NCI-H1436 treated with DMSO at 0.1 percent for 48 hours (cell line): ENCODE measurements at places on chromosomes 2 and 18.

- no peak for DNase-seq
These were observed 54.0 kb downstream of the ERBB4 start for GRCh38 chr2:212484563-212485080.

- DNase-seq: no peak
These were observed 18.1 kb upstream of the CDH19 start for GRCh38 chr18:66621816-66622576.

GRCh38 chr18:50276452-50276851 is 4.9 kb downstream of the MBD1 start:
- no peak for DNase-seq

DNA sequence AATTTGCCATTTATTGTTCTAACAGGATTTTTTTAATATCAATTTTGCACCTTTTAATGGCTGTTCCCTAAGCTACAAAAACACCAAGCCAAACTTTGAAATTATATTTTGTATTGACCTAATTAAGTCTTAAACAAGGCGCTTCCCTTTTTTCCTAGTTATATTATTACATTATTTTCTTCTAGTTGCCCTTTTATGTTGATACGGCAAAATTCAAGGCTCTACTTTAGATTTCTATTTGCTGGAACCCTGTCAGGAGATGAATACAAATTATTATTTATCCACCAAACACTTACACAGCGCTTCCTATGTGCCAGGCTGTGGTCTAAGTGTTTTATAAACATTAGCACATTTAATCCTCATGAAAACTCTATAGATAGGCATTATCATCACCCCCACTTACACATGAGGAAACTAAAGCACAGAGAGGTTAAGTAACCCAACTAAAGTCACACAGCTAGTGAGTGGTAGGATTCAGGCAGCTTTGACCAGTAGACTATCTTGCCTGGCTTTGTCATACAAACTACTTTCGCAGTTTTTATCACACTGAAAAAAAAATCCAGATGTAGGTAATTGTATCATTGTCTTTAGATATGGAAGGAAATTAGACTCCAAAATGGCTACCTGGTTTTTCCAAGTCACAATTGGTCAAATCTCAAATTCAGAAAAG is 456.5 kb downstream of the STK39 start:
- no peak for DNase-seq

GRCh38 chr2:149058936-149059335 is 20.4 kb downstream of the LYPD6B start:
- DNase-seq: no peak

DNA sequence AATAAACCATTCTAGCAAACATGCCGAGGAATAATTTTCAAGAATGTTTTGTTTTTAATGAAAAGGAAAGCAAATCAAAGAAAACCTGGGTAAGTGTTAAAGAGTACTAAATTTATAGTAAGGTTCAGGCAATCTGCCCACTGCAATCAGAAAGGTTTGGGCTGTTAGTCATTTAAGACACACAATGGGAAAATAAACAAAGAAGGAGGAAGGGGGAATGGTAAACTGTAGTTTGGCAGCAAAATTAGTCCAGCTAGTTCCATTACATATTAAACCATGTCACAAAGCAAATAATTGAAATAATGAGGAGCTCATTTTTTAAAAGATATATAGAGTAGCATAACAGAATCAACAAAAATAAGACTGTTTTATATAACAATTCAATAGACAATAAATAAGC is 87.5 kb upstream of the COPS8 start:
- no peak for DNase-seq

DNA sequence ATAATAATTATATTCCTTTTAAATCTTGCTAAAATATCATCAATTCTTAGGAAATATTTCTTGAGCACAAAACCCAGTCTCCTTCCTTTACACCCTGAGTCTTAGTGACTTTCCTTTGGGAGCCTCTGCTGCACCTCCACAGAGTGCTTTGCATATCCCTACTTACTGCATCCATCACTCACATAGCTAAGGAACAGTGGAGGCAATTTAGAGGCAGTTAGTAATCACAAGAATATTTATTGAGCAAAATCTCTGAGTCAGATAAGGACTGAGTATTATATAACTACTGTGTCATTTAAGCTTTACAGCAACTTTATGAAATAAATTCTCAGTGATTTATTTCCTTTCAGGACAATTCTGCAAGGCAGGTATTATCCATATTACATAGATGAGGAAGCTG is 327.7 kb downstream of the TMX3 start:
- no peak for DNase-seq

- no peak for DNase-seq
These were observed 179.9 kb upstream of the MSH6 start for GRCh38 chr2:47602996-47603395.

DNA sequence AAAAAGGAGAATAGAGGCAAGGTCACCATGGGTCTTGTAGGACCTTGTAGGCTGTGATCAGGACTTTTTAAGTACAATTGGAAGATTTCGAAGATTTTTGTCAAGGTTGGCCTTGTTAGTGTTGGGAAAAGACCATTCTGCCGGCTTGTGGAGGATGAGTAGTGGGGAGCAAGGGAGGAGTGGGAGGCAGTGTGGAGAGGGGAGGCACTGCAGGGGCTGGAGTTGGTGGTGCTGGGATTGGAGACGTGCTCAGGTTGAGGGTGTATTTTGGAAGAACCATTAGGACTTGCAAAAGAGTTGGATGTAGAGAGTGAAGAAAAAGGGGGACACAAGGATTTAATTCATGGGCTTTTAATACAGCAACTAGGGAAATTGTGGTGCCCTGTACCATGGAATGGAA is 397.1 kb downstream of the TSN start:
- no peak for DNase-seq

GRCh38 chr2:202049840-202050239 is 16.2 kb downstream of the FZD7 start:
- DNase-seq: no peak

DNA sequence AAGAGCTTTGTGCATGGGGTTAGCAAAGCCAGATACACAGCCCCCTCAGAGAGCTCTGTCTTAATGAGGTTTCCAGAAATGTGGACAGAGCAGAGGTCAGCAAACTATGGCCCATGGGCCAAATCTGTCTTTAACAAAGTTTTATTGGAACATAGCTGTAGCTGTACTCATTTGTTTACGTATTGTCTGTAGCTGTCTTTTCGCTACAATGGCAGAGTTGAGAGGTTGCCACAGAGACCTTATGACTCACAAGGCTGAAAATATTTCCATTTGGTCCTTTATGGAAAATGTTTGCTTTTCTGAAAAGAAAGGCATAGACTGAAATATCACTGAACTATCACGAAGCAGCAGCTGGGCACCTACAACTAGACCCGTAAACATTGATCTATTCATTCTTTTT is 841.8 kb downstream of the SLC4A3 start:
- no peak for DNase-seq

DNA sequence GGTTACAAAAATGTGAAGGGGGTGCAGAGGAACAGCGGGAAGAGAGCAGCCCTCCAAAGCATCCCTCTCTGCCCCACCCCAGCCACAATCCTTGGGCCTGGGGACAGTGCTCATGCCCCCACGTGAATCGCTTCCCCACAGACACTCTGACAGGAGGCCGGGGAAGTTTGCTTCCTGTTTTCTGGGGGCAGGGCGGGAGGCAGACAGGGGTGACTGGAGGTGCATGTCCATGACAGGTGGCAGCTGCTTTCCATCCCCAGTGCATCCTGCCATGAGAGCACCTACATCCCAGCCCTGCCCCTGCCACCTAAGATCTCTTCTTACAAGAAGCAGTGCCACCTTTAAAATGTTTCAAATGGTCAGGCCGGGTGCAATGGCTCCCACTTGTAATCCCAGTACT is 47.2 kb upstream of the UBE2F start:
- no peak for DNase-seq

GRCh38 chr18:45275367-45276113 is 339.7 kb upstream of the SLC14A2 start:
- DNase-seq: no peak

DNA sequence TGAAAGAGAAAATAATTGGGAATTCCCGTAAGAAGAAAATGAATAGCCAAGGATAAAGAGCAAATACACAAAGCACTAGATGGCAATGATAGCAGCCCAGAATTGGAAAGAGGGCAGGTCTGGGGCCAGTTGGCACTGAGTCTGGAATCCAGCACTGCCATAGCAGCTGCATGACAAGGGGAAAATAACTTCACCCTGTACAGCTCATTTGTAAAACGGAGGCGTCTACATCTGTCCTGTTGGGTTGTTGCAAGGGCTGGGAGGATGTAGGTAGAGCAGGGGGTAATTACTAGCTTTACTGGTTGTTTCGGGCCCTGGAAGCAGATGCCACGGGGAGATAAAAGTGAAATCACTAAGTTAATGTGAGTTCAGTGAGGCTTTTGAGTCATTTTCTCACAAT is 110.0 kb upstream of the RASGRP3 start:
- DNase-seq: no peak

DNA sequence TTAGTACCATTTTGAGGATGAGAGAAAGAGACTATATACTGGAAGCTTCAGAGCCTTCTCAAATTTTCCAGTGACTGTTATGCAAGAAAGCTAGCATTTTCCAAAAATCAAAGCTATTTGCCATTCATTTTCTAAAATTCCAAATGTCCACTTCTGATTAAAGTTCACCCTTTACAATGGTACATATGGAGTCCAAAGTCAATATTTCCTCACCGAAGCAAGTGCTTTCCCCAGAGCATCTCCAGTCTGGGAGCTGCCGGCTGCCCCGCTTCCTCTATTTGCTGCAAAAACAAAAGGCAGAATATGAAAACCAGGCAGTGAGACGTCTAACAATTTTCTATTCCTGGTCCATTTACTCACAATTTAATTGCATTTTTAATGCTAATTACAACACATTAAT is 302.0 kb upstream of the CCDC68 start:
- no peak for DNase-seq

GRCh38 chr2:15799432-15799827 is 140.9 kb upstream of the MYCN start:
- no peak for DNase-seq

- no peak for DNase-seq
These were observed 15.3 kb downstream of the SH3RF3 start for GRCh38 chr2:109144271-109144670.

GRCh38 chr2:47497843-47498460 is 95.0 kb downstream of the MSH2 start:
- no peak for DNase-seq

- no peak for DNase-seq
These were observed 92.8 kb downstream of the AQP4 start for GRCh38 chr18:26772691-26773090.

GRCh38 chr2:113216321-113216720 is 42.5 kb downstream of the PSD4 start:
- DNase-seq: no peak

GRCh38 chr2:118055512-118056164 is 32.6 kb upstream of the INSIG2 start:
- no peak for DNase-seq

GRCh38 chr2:9312591-9312990 is 106.0 kb downstream of the ASAP2 start:
- no peak for DNase-seq

DNA sequence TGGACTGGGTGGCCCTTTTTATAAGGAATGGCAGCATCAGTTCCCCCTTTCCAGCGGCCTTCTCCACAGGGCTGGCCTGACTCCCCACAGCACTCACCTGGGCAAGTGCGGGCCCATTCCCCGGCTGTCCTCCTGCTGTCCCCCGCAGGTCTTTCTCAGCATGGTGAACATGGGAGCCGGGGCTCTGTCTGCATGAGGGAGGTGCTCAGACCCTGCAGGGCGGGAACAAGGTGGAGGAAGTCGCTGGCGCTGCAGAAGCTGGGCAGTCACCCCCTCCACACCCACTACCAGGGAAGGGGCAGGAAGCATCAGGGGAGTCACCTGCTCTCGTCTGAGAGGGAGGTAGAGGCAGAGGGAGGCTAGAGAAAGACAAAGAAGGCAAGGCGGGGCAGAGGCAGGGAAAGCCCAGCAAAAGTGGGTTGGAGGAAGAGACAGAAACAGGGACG is 12.2 kb downstream of the HES6 start:
- DNase-seq: no peak

DNA sequence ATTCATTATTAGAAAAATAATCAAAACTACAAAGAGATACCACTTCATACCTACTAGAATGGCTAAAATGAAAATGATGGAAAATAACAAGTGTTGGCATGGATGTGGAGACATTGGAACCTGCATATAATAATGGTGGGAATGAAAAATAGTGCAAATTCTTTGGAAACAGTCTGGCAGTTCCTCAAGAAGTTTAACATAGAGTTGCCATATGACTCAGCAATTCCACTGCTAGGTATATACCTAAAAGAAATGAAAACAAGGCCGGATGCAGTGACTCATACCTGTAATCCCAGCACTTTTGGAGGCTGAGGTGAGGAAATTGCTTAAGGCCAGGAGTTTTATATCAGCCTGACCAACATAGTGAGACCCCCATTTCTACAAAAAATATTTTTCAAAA is 41.6 kb upstream of the ACYP2 start:
- DNase-seq: no peak

GRCh38 chr2:215365184-215365658 is 53.4 kb downstream of the ATIC start:
- DNase-seq: no peak

- DNase-seq: no peak
These were observed 54.7 kb upstream of the ETAA1 start for GRCh38 chr2:67342394-67342793.

DNA sequence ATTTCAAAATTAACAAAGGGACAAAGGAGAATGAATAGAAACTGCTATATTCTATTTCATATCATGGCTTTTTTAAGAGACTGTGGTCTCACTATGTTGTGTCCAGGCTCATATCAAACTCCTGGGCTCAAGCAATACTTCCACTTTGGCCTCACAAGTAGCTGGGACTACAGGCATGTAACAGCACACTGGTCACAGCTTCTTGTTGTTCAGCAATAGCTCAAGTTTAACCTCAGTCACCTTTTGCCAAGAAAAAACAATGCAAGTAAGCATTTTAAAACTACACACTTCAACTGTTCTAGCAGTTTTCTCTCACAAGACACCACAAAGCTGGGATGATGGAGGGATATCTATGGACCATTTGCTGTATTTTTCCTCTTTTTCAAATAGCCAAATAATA is 77.1 kb downstream of the ANKRD44 start:
- no peak for DNase-seq

GRCh38 chr2:122186761-122187222 is 431.3 kb downstream of the TSN start:
- no peak for DNase-seq
